ENCODE measurements at places on chromosomes 16 and 17. TPM values are rescaled to one million over a fixed set of nuclear protein-coding genes. Genes with fewer than 3 reads are reported as not detected.

MYLK3 gene
- total RNA-seq = 0.77 TPM

DNA sequence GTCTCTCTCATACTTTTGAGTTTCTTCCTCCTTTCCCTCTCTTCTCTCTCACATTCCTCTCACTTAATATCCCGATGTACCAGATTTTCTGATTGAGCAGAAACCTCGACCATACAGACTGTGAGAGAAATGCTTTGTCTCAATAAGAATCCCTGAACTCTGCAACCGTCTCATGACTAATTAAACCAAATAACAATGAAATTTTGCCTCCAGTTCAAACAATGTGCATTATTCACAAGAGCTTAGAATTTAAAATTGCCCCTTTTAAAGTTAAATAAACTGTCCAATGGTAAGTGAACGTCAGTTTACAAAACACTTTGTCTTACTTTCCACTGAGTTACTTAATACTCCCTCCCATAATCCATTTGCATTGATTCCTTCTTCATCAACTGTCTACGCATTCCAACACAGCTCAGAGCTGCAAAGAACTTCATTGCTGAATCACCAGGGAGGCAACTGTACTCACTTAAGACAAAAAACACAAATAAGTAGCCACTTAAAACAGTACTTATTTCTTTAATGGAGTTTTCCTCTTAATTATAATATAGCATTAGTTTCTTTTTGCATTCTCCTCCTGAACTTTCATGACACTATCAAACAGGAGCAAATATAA is 4.9 kb downstream of the CDH11 start:
- H3K4me1 ChIP-seq = peaks cover 33% of the 10 kb centered on the region
- DNase-seq = no peak
- H3K36me3 ChIP-seq = peaks cover 61% of the 10 kb centered on the region
- H3K4me3 ChIP-seq = peak overlapping the region; percentile 79
- H3K27me3 ChIP-seq = no peaks in the 10 kb centered on the region

GRCh38 chr16:67645397-67646121 is 615 bp downstream of the CARMIL2 start:
- no peak overlapping the region for H3K27ac ChIP-seq
- no peaks in the 10 kb centered on the region for H3K36me3 ChIP-seq
- peaks cover 40% of the 10 kb centered on the region for H3K27me3 ChIP-seq
- DNase-seq = no peak

- DNase-seq = no peak
- no peaks in the 10 kb centered on the region for H3K4me1 ChIP-seq
- H3K27me3 ChIP-seq = no peaks in the 10 kb centered on the region
- no peak overlapping the region for H3K4me3 ChIP-seq
- H3K27ac ChIP-seq = no peak overlapping the region
These were observed 286.4 kb downstream of the GRIN2A start for GRCh38 chr16:9895817-9896216.

GRCh38 chr16:19599968-19600716 is 44.6 kb downstream of the VPS35L start:
- no peak overlapping the region for H3K4me3 ChIP-seq
- H3K4me1 ChIP-seq = no peaks in the 10 kb centered on the region
- H3K27me3 ChIP-seq = no peaks in the 10 kb centered on the region
- no peaks in the 10 kb centered on the region for H3K36me3 ChIP-seq
- no peak for DNase-seq

DNA sequence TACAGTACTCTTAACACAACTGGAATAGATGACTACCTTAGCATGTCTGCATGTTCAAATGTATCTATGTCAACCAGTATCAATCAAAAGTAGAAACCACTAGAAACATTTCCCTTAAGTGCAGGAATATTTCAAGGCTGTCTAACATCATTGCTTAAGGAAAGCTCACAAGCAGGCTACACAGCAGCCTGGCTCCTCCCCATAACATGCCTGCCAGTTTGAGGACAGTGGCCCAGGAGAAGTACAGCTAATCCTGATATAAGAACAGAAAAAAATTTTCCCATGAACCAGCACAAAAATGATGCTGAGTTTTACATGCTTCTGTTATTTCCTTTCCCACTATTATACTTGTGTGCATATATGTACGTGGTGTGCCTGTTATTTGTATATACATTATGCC is 175.1 kb downstream of the MYO1D start:
- H3K4me1 ChIP-seq = no peaks in the 10 kb centered on the region
- H3K27ac ChIP-seq = no peak overlapping the region
- no peaks in the 10 kb centered on the region for H3K36me3 ChIP-seq
- no peak overlapping the region for H3K4me3 ChIP-seq
- no peak for DNase-seq

DNA sequence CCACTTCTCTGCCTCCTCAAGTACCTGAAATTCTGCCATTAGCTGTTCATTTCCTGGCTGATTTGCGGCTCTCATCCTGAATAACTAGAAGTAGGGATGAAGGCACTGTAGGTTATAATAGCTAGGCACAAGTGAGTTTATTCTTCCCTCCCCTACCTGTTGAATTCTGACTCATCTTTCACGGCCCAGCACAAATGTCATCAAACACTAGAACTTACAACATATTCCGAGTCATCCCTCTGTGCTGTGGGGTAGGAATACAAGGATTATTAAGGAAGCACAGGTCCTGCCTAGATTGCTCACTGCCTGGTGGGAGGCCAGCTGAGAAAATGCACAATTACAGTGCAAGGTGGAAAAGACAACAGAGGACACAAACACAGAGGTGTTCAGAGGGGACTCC is 103.7 kb upstream of the ASIC2 start:
- H3K4me3 ChIP-seq = no peak overlapping the region
- H3K27ac ChIP-seq = no peak overlapping the region
- no peak for DNase-seq
- no peaks in the 10 kb centered on the region for H3K4me1 ChIP-seq
- no peaks in the 10 kb centered on the region for H3K27me3 ChIP-seq

AHSP gene
- not detected for total RNA-seq

- DNase-seq = no peak
- no peak overlapping the region for H3K4me3 ChIP-seq
- peak overlapping the region; percentile 86 for H3K27ac ChIP-seq
- H3K36me3 ChIP-seq = no peaks in the 10 kb centered on the region
These were observed 833 bp upstream of the BCAR1 start for GRCh38 chr16:75252049-75252864.

LPCAT2 gene
- 8.2 TPM for total RNA-seq

PDXDC1 gene
- 101 TPM for total RNA-seq

PRR11 gene
- total RNA-seq = 130 TPM

DNA sequence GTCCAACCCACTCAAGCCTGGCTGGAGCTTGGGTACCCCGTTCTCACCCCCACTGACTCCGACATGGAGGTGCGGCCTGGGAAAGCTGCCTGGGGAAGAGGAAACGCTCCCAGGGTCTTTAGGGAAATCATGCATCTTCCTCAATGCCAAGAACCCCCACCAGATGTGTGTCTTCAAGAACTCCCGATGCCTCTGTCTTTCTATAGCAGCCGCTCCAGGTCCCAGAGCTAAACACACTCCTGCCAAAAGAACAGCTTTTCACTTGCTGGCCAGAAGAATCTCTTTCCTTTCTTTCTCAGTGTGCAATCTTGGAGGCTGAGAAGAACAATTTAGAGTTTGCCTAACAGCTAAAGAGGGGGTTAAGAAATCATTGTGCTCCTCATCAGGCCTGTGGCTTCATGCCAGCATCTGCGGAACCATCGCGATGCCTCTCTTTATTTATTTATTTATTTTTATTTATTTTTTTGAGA is 41.1 kb upstream of the MTSS2 start:
- peaks cover 3% of the 10 kb centered on the region for H3K36me3 ChIP-seq
- H3K4me1 ChIP-seq = no peaks in the 10 kb centered on the region
- no peak overlapping the region for H3K4me3 ChIP-seq
- DNase-seq = no peak
- no peaks in the 10 kb centered on the region for H3K27me3 ChIP-seq

- no peak overlapping the region for H3K27ac ChIP-seq
- no peaks in the 10 kb centered on the region for H3K4me1 ChIP-seq
- no peak for DNase-seq
- H3K4me3 ChIP-seq = no peak overlapping the region
These were observed 37.8 kb downstream of the OR1D5 start for GRCh38 chr17:3025421-3026124.

HAPSTR1 gene
- total RNA-seq = 83.8 TPM

ZMYND15 gene
- 0.17 TPM for total RNA-seq

TBC1D3H gene
- not detected for total RNA-seq

DOC2A gene
- 3.2 TPM for total RNA-seq

GRCh38 chr16:5649762-5650743 is 552.5 kb upstream of the EEF2KMT start:
- H3K27me3 ChIP-seq = no peaks in the 10 kb centered on the region
- no peak overlapping the region for H3K27ac ChIP-seq
- no peak overlapping the region for H3K4me3 ChIP-seq
- no peak for DNase-seq
- no peaks in the 10 kb centered on the region for H3K4me1 ChIP-seq

GRCh38 chr17:7220593-7221277 is 997 bp downstream of the ACADVL start:
- no peaks in the 10 kb centered on the region for H3K27me3 ChIP-seq
- H3K27ac ChIP-seq = peak overlapping the region; percentile 93
- peaks cover 36% of the 10 kb centered on the region for H3K4me1 ChIP-seq
- H3K4me3 ChIP-seq = peak overlapping the region; percentile 94
- H3K36me3 ChIP-seq = peaks cover 47% of the 10 kb centered on the region
- DNase-seq = peak; percentile 76

DNA sequence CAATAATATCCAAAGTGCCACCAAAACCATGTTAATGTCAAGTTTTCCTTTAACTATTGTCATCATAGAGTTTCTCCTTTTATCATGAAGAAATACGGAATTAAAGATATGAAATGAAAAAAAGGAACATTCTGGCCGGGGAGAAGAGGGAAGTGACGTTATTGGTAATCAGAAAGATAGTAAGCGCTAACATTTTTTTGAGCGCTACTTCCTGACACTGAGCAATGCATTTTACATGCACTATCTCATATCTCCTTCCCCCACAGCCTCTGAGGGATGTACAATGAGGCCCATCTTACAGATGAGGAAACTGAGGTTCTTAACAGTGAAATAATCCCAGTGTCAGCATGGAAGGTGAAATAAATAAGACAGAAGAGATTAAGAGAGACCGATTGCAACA is 410.9 kb downstream of the SOX9 start:
- no peaks in the 10 kb centered on the region for H3K27me3 ChIP-seq
- no peaks in the 10 kb centered on the region for H3K36me3 ChIP-seq
- no peak overlapping the region for H3K27ac ChIP-seq
- no peaks in the 10 kb centered on the region for H3K4me1 ChIP-seq
- no peak for DNase-seq
- H3K4me3 ChIP-seq = no peak overlapping the region

GRCh38 chr16:72173997-72174396 is 2.0 kb upstream of the PMFBP1 start:
- H3K4me1 ChIP-seq = no peaks in the 10 kb centered on the region
- H3K4me3 ChIP-seq = no peak overlapping the region
- H3K27me3 ChIP-seq = peaks cover 20% of the 10 kb centered on the region
- no peak for DNase-seq
- H3K27ac ChIP-seq = no peak overlapping the region
- no peaks in the 10 kb centered on the region for H3K36me3 ChIP-seq

ITGB4 gene
- 0.95 TPM for total RNA-seq

- H3K27ac ChIP-seq = no peak overlapping the region
- no peak overlapping the region for H3K4me3 ChIP-seq
- DNase-seq = no peak
- H3K27me3 ChIP-seq = no peaks in the 10 kb centered on the region
- peaks cover 7% of the 10 kb centered on the region for H3K4me1 ChIP-seq
These were observed 18.3 kb downstream of the SSH2 start for GRCh38 chr17:29911641-29912177.

DNA sequence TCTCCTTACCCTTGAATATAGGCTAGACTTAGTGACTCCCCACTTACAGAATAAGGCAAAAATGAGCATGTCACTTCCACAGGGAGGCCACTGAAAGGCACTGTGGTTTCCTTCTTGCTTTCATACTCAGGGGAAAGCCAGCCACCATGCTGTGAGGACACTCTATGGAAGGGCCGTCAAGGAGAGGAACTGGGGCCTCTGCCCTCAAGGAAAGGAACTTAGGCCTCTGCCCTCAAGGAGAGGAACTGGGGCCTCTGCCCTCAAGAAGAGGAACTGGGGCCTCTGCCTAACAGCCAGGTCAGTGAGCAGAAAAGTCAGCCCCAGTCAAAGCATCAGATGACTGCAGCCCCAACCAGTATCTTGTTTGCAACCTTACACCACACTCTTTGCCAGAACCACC is 30.1 kb downstream of the VPS35 start:
- H3K27me3 ChIP-seq = no peaks in the 10 kb centered on the region
- H3K27ac ChIP-seq = no peak overlapping the region
- peaks cover 29% of the 10 kb centered on the region for H3K36me3 ChIP-seq
- no peak overlapping the region for H3K4me3 ChIP-seq
- no peak for DNase-seq

DNA sequence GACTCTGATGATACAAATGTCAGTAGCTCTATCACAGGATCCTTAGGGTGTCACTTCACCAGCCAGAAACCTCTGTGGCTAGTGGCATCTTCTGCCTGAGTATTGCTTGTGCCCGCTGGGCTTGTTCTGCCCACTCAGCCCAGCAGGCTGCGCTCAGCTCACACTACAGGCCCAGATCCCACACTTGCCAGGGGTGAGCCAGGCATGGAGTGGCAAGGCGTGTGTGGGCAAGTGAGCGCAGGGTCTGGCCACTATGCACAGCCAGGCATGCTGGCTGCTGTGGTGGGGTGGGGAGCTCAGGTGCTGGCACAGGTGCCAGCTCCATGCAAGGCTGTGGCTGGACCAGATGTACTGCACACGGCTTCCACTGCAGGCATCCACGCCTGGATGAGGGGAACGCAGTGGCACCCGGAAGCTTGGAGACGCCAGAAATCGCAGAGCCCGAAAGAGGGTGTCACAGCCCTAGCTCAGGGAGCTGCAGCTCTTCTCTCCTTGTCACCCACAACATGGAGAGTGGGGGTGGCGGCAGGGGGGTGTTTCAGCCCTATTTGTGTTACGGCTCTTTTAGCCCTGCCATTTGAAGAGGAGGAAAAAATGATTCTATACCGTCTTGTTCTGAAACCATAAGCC is 10.2 kb downstream of the CFAP97D1 start:
- DNase-seq = no peak
- no peak overlapping the region for H3K4me3 ChIP-seq
- H3K27ac ChIP-seq = no peak overlapping the region
- no peaks in the 10 kb centered on the region for H3K36me3 ChIP-seq
- H3K27me3 ChIP-seq = no peaks in the 10 kb centered on the region
- H3K4me1 ChIP-seq = peaks cover 12% of the 10 kb centered on the region
